ENCODE measurements at places on chromosomes 7 and 10. TPM values are rescaled to one million over a fixed set of nuclear protein-coding genes. Genes with fewer than 3 reads are reported as not detected.

The NUP42 gene
- 53.2 TPM for polyA plus RNA-seq

The PLAU gene
- 24.6 TPM for polyA plus RNA-seq

The ARHGEF5 gene
- polyA plus RNA-seq: 20.8 TPM

The CDH23 gene
- 0.75 TPM for polyA plus RNA-seq

The GJC3 gene
- 1.2 TPM for polyA plus RNA-seq

GRCh38 chr7:91140982-91141381 is 123.3 kb upstream of the FZD1 start:
- DNase-seq: no peak

- no peak for DNase-seq
Observed at GRCh38 chr10:71486484-71487114, 89.9 kb downstream of the CDH23 start.

- DNase-seq: no peak
Observed at GRCh38 chr10:17126327-17126726, 3.3 kb downstream of the CUBN start.

GRCh38 chr7:131080754-131081153 is 246.9 kb upstream of the MKLN1 start:
- DNase-seq: no peak

- DNase-seq: no peak
Observed at GRCh38 chr10:117074621-117075020, 63.4 kb downstream of the VAX1 start.

DNA sequence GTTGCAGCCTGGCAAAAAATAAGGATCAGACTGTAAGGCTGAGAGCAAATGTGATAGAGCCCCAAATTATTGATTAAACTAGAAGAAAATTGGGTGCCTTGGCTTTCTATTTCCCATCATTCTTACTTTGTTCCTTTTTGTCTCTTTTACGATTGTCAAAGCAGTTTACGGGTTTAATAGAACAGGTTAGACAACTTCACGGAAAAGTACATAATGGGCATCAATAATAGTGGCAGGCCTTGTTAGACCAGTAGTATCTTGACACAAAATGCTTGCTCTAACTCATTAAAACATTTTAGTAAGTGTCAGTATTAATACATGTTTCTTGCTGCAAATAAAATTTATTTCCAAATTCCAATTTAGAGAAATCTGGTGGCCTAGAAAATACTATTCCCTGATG is 14.5 kb upstream of the GGCT start:
- no peak for DNase-seq

GRCh38 chr10:30782537-30783461 is 153.2 kb upstream of the LYZL2 start:
- DNase-seq: no peak

- no peak for DNase-seq
Observed at GRCh38 chr7:118003476-118003875, 130.2 kb upstream of the CTTNBP2 start.

- DNase-seq: no peak
Observed at GRCh38 chr7:23275912-23276311, 23.2 kb upstream of the MALSU1 start.

DNA sequence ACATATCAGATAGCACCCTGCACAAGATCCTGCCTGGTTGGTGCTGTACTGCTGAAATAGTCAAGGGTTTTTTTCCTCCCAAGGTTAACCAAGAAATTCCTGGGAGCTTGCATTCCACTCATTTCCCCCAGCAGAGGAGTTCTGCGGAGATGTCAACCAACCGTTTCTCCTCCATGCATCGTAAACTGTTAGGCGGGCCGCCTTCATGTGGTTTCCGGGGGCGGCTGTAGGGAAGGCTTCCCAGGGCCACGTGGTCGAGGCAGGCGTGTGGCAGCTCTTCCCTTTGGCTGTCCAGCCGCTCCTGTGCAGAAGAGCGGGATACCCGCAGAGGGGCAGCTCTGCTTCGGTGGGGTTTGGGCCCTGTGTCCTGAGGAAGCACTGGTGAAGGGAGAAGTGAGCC is 113.7 kb downstream of the RGS10 start:
- no peak for DNase-seq

- no peak for DNase-seq
Observed at GRCh38 chr10:101085846-101086245, 24.1 kb downstream of the KAZALD1 start.
